T-helper 22 cell (primary cell): ENCODE measurements at places on chromosomes 16 and 17.

GRCh38 chr17:66724581-66725341 lies 110.2 kb upstream of the CACNG5 start:
- DNase-seq, result no peak

DNA sequence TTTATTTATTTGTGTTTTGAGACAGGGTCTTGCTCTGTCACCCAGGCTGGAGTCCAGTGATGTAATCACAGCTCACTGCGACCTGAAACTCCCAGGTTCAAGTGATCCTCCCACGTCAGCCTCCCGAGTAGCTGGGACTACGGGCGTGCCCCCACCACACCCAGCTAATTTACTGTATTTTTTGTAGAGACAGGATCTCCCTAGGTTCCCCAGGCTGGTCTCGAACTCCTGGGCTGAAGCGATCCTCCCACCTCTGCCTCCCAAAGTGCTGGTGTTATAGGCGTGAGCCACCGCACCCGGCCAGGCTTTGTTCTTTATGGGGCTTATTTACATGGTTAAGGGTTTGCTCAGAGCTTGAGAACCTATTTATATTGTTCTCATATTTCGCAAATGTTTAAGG lies 5.8 kb upstream of the MEIOB start:
- DNase-seq, result no peak

GRCh38 chr17:75006653-75007052 lies 5.8 kb upstream of the MRPL58 start:
- no peak for DNase-seq

- no peak for DNase-seq
Observed at GRCh38 chr16:83831456-83831987, 23.7 kb downstream of the HSBP1 start.

DNA sequence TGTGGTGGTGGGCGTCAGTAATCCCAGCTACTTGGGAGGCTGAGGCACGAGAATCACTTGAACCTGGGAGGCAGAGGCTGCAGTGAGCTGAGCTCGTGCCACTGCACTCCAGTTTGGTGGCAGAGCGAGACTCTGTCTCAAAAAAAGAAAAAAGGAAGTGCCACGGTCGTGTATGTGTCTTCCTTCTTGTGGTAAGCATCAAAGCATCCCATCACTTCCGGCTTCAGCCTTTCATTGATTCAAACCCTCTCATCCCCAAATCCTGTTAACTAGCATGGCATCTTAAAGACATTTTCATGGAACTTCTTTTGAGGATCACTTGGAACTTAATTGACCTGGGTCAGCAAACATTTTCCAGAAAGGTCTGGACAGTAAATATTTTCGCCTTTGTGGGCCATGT lies 126.2 kb downstream of the CPPED1 start:
- no peak for DNase-seq

DNA sequence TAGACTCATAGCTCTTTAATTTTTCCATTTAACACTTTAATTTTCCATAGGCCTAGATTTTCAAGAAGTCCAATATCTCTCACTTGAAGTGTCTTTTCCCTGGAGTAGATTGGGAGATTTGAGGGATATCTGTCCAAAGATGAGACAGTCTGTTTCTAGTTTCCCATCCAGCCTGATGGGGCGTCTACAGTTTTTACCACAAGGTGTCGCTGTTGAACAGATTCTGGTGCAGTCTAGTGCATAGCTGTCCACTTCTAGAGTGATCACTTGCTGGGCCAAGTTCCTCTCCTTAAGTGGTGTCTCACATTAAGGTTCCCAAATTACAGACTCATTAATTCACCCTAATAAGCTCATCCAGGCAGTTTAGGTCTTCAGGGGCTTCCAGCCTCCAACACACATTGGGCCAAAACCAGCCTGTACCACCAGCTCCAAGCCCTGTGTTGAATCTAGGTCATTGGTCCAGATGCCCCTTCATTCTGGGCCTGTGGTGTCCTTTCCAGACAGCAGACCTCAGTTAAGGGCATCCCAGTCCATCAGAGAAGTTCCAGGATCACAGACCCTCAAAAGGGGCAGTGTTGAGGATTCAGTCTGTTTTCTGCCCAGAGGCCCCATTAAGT lies 9.4 kb downstream of the SNX20 start:
- no peak for DNase-seq

DNA sequence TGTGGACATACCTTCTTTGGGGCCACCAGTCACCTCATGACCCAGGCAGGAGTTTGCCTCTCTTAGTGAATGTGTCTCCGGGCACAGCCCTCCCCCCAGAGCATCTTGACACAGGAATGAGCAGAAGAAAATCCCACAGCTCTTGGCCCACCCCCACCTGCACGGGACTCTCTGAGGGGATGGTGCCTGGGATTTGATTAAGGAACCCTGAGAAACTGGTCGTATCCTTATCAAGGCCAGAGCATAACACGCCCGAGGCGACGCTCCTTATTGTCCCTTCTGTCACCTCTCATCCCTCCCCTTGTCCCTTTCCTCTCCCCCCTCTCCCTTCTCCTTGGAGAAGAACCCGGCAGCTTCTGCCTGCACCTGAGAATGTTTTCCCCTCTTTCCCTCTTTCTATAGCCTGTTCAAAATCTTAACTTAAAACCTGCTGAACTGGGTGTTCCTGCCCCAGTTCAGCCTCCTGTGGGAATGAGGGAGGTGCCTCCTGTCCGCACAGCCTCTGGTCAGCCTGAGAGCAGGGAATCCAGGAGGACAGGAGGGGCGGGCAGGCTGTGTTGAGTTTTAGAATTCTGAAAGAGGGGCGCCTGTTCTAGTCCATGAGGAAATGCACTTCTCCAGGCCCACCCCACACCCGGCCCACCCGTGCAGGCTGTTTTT lies 140.7 kb upstream of the PLCG2 start:
- DNase-seq, result no peak

GRCh38 chr16:83205896-83206295 lies 579.1 kb downstream of the CDH13 start:
- DNase-seq, result no peak

- DNase-seq, result no peak
Observed at GRCh38 chr17:36485805-36486203, 677 bp upstream of the ZNHIT3 start.

DNA sequence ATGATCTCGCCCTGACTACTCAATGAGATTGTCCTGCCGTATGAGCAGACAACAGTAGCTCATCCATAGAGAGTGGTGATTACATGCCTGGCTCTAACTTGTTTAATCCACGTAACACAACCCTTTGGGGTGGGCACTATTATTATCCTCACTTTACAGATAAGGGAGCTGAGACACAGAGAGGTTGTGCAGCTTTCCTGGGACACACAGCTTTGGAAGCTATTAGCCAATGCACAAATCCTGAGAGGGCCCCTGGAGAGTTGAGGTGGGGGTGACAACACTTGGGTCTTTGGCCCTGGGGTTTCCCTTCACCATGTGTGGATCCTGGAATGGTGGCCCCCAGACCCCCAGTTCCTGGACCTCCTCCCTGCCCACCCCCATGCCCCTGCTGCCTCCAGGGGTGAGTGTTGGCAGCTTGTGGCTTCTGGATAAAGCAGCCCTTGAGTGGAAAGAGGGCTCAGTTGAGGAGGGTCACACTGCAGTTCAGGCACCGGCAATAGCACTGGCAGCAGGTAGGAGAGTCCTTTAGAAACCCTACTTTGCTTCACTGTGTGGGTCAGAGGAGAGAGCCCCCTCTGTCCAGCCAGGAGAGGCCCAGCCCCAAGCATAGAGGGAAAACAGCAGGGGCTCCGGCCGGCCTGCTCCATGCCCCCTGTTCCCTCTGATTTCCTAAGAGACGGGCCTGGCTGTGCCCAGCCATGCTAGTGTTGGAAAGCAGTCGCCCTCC lies 230.7 kb downstream of the KATNIP start:
- no peak for DNase-seq
